ENCODE measurements at places on chromosomes 4 and X.

GRCh38 chrX:130975947-130976346, 72.9 kb upstream of the ENOX2 start:
- DNase-seq: peak; percentile 48

GRCh38 chrX:20506739-20507138, 240.0 kb upstream of the RPS6KA3 start:
- peak; percentile 14 for DNase-seq

DNA sequence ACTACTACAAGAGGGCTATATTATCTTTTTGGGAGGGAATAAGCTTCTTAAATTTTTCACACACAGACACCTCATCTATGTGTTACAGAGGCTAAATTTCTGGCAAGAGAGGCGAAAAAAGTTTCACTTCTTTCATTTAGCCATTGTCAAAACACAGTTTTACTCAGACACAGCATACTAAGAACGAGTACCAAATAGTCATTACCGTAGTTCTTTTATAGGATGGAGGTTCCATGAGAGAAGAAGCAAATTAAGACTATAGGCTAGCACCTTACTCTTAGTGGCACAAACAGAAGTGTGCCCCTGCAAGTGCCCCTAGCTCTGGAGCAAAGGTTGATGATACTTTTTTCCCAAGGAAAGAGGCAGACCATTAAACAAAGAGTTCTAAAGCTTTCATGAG, 26.2 kb downstream of the UGT2B7 start:
- DNase-seq: no peak

GRCh38 chr4:176223561-176223960, 28.2 kb upstream of the SPATA4 start:
- no peak for DNase-seq

DNA sequence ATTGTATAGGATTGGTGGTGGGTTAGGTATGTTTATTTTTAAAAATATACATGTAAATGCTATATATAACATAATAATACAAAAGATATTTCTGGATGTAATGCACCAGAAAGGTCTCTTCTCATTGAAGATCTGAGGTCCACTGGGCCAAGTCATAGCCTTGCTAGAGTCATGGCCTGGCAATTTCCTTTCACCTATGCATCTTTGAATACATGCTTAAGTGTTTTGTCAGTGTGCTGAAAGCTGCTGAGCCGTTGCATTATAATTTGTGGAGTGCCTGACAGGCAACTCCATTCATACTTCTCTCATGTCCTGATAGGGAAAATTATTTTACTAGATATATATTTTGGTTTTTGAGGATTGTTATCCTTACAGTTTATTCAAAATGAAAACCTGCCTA, 410.2 kb upstream of the CT83 start:
- no peak for DNase-seq

- DNase-seq: peak; percentile 47
Observed at GRCh38 chr4:29549342-29549741, 1170.8 kb upstream of the PCDH7 start.

GRCh38 chr4:8157944-8158709, 486 bp downstream of the ABLIM2 start:
- no peak for DNase-seq

GRCh38 chr4:37749398-37749988, 63.3 kb upstream of the RELL1 start:
- DNase-seq: no peak

DNA sequence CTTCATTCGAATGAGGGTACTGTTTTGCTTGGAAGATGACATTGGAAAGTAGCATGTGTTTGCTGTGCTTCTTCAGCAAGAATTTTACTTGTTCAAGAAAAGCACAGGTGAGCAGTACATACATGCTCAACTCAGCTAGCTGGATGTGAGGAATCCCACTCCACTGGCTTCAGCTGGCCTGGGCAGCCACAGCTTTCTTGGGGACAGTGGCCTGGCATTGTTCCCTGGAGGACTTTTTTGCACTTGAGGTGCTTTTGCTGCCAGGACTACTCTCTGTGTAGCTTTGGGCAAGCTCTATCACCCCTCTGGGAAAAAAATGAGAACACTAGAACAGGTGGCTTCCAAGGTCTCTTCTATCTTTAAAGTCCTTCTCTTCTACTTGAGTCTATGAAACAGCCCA, 184.3 kb downstream of the LDB2 start:
- no peak for DNase-seq

GRCh38 chrX:137172317-137172948, 138.6 kb upstream of the GPR101 start:
- DNase-seq: no peak

DNA sequence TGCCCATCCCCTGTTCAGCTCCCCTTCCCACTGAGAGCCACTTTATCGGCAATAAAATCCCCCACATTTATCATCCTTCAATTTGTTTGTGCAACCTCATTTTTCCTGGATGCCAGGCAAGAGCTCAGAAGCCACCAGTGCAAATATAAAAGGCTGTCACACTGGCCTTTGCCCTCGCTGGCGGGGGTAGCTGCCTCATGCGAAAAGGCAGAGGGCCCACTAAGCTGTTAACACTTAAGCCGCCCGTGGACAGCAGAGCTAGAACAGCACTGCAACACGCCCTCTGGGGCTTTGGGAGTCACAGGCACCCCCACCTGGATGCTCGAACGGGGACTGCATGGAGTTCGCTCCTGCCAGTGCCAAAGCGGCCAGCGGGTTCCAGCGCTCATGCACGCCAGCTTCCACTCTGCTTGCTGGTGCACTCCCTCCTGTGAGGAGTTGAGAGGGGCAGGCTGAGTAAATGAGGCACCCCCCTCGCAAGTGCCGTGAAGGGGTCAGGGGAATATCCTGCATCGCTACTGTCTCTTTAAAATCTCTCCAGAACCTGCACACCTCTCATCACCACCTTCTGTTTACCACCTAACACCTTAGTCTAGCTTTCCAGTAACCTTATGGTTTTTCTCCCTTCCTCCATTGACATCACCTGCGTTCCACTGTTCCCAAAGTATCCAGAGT, 99.5 kb downstream of the SORBS2 start:
- DNase-seq: no peak

DNA sequence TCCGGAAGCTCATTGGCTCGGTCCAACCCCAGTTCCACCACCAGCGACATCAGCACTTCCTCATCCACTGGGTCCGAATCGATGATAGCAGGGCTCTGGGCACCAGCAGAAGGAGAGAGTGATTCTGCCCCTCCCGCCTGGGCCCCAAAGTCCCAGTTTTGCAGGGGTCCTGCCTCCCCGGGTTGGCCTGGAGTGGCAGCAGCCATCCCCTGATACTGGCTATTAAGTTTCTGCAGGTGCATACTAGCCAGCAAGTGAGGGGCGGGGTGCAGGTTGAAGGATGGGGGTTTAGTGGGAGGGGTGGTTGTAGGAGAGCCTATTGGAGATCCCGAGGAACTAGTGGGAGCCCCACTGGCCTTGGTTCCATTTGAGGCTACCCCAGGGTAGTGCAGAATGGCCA, 3.9 kb downstream of the CITED1 start:
- DNase-seq: no peak

- DNase-seq: no peak
Observed at GRCh38 chr4:74456056-74456744, 11.3 kb downstream of the AREG start.

- no peak for DNase-seq
Observed at GRCh38 chrX:67545893-67546495, 2.2 kb downstream of the AR start.

- no peak for DNase-seq
Observed at GRCh38 chr4:109432203-109432602, 1.4 kb upstream of the SEC24B start.

All from IMR-90 (cell line).